Colonic mucosa (tissue), 4 donors: ENCODE measurements at places on chromosomes 6 and 20. TPM values are rescaled to one million over a fixed set of nuclear protein-coding genes. Genes with fewer than 3 reads are reported as not detected.

- DNase-seq: no peak
These were observed 7.1 kb upstream of the MYB start for GRCh38 chr6:135173989-135174484.

DNA sequence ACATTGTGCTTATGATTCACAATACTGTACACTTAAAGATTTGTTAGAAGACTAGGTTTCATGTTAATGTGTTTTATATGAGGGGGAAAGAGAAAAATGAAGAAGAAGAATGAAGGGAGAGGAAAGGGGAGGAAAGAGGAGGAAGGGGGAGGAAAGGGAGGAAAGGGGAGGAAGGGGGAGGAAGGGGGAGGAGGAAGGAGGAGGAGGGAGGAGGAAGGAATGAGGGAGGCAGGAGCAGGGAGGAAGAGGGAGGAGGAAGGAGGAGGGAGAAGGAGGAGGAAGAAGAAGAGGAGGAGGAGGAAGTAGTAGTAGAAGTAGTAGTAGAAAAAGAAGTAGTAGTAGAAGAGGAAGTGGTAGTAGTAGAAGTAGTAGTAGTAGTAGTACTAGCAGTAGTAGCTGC, 70.6 kb downstream of the COL21A1 start:
- DNase-seq: no peak

- DNase-seq: no peak
These were observed 212.2 kb upstream of the FOXA2 start for GRCh38 chr20:22796469-22797077.

MAK gene
- total RNA-seq: not detected

CCN6 gene
- not detected for total RNA-seq

- no peak for DNase-seq
These were observed 12.2 kb upstream of the PTGIS start for GRCh38 chr20:49579874-49580812.

TRAPPC3L gene
- not detected for total RNA-seq

GRCh38 chr6:140049251-140049650, 674.8 kb upstream of the CITED2 start:
- no peak for DNase-seq

DNA sequence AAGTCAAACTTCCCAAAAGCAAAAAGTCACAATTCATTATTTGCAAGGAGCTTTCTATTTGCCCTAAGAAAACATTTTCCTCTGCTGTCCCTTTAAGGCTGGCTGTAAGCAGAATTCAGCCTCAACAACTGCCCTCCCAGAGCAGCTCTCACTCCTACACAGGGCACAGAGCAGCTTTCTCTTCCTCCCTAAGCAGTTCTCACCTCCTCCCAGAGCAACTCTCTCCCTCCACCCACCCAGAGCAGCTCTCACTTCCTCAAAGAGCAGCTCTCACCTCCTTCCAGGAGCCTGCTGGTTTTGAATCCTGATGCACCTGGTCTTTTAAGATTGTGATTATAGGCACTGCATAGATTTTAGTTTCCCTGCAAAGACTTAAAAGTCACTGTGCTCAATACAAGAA, 120.6 kb upstream of the TMEM181 start:
- DNase-seq: no peak

- DNase-seq: no peak
These were observed 11.6 kb downstream of the CHRNA4 start for GRCh38 chr20:63349516-63349895.

DNA sequence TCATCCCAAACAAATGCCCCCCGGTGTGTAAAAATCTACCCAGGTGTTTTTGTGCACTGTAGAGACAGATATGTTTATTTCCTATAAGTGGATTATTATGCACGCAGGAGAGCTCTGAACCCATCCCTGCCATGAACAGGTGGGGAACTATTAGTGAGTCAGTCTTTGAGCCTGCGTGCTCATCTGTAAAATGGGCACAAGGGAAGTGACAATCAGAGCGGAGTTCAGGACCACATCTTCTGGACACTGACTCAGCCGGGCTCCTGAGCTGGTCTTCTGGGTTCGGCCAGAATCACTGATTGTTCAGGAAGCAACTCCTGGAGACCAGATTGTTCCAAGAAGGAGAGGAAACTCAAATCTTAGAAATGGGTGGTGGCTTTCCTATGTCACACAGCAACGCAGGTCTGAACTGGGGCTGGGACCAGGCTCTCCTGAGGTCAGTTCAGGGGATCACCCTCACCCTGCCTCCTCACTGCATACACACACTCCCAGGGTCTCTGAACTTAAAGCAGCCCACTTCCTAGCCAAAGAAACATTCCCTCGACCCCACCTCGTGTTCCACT, 27.3 kb upstream of the TGM2 start:
- DNase-seq: no peak

GRCh38 chr6:128558021-128558420, 37.6 kb upstream of the PTPRK start:
- no peak for DNase-seq

DNA sequence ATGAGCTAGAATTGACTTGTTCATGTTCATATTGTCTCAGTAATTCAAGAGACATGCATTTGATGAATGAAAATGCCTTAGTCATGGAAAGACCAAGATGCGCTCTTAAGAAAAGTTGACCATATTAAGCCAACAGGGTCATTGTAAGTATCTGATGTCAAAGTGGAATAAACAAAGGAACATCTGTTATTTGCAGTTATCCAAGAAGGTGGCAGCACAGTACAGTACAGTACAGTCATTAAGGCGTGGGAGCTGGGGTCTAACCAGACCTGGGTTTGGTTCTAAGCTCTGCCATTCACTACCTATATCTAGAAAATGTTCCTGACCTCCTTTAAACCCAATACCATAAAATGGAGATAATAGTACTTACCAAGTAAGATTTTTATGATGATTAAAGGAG, 178.1 kb downstream of the BACH2 start:
- DNase-seq: no peak

- no peak for DNase-seq
These were observed 392.4 kb upstream of the HS3ST5 start for GRCh38 chr6:114735025-114735735.

HAO1 gene
- not detected for total RNA-seq

RPS6KA2 gene
- total RNA-seq: 7.8 TPM

DNA sequence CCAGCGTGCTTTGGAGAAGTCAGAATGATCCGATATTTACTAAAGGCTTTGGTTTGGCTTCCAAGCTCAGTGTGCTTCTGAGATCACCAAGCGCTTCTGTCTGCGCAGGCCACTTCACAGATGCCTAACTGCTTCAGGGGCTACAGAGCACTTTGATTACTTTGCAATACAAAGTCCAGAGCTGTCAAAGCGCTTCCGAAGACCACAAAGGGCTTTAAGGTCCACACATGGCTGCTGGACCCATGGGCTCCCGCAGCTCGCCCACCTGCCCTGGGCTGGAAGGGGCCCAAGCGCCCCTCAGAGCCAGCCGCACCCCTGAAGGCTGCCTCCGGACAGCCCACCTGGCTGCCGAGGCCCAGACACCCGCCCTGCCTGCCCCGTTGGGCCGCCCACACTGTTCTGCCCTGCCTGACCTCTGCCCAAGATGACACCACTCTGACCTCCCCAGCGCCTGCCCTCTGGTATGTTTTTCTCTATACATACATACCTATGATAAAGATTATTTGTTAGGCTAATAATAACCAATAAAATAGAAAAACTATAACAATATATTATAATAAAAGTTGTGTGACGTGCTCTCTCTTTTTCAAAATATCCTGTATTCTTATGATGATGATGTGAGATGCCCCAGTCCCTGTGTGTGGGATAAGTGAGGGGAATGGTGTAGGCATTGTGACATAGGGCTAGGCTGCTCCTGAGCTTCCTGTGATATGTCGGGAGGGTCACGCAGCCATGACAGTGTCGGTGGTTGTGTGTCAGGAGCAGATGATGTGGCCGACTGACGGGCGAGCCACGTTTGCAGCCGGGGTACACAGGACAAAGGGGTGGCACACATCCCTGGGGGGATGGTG, 22.6 kb downstream of the DYNLT1 start:
- DNase-seq: peak; percentile 12

- DNase-seq: no peak
These were observed 250.0 kb downstream of the EPM2A start for GRCh38 chr6:145485288-145485687.

DNA sequence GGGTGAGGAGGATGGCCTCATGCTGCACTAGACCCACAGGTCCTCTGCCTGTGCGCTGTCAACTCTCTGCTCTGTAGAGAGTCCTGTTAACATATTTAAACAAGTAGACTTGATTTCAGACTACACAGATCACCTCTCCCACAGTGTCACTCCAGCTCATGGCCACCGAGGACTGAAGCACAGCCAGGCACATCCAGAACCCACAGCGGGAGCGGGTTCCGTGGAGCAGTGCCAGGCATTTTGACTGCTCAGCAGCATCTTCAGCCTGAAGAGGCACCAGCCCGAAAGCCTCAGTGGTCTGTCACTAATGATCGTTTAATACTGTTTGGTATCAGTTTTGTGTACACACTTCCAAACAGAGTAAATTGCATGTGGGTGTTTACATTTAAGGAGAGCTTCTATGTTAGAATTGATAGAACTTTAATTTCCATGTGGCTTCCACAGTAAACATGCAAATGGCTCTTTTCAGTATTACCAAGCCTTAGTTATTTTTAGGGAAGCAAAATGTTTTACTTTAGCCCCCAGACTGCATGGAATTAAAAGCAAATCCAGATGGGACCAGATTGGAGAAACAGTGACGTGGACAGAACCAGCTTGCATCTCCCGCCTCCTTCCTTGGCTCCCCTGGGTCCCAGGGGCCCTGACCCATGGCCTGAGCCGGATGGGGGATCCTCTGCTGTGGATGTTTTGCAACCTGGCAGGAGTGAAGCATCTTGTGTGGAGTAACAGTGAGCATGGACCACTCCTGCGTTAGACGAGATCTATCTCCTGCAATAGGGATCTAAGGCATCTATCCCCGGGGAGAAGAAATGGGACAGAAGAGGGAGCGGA, 196.7 kb upstream of the CDH4 start:
- no peak for DNase-seq

- DNase-seq: no peak
These were observed 83.8 kb upstream of the ELOVL5 start for GRCh38 chr6:53432318-53433161.

ID4 gene
- total RNA-seq: 5.3 TPM

DNA sequence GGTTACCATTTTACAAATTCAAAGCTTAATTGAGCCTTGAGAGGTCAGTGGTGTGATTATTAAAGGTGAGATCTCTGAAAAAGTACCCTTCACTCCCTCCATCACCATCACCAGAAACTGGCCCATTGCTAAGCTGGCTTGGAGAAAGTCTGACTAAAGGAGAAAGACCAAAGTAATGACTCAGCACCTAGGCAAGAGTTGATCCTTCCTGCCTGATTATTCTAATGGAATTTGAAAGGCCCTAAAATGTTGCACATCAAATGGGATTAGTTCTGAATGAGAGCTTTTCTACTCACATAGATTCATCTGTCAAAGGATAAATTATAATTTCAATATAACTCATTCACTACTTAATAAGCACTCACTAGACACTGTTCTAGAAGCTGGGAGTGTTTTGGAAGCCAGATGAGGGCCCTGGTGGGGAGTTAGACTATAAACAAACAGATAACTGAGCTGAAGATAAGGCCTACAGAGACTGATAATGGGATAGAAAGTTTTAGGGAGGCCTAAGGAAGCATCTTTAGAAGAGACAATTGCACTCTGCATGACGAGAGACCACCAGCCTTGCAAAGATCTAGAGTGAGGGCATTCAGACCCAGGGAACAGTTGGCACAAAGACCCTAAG, 366.7 kb downstream of the SYNE1 start:
- no peak for DNase-seq

SLC12A5 gene
- total RNA-seq: 0.96 TPM

PRR18 gene
- total RNA-seq: not detected

GRCh38 chr6:166830185-166830890, 126.0 kb downstream of the RNASET2 start:
- no peak for DNase-seq

DNA sequence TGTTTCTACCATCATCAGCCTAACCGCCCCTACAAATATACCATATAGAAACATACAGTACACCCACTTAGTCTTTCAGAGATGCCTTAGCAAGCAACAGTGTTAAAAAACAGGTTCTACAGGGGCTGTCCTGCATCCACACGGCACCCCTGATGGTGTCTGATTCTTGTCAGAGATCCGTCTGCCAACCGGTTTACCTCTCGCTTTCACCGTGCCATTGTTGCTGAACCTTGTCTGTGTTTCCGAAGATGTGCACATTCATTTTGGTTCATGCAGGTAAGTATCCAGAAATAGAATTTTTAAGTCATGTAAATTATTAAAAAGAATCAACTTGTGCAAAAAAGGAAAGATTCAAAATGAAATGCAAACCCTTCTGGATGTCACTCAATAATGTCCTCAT, 52.9 kb downstream of the EPHA7 start:
- no peak for DNase-seq

CARMIL1 gene
- 38.6 TPM for total RNA-seq

DNA sequence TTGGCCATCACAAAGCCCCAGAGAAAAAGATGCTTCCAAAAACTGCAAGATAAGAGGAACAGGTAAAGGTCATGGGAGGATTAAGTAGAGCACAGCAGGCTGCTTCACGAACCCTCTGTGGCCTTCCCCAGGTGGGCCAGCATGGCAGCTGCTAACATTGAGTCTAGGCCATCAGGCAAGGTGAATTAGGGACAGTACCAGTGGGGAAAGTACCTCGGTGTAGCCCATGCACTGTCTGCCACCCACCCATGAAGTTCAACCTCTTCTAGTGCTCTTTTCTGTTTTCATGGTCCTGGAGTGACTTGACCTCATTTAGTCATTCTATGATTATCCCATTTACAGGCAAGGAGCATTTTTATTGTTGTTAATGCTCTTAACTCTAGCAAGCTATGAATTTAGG, 108.6 kb upstream of the DUSP22 start:
- DNase-seq: no peak

CYP39A1 gene
- 4.4 TPM for total RNA-seq

- DNase-seq: peak; percentile 55
These were observed 200.0 kb downstream of the LY86 start for GRCh38 chr6:6788394-6789032.

DNA sequence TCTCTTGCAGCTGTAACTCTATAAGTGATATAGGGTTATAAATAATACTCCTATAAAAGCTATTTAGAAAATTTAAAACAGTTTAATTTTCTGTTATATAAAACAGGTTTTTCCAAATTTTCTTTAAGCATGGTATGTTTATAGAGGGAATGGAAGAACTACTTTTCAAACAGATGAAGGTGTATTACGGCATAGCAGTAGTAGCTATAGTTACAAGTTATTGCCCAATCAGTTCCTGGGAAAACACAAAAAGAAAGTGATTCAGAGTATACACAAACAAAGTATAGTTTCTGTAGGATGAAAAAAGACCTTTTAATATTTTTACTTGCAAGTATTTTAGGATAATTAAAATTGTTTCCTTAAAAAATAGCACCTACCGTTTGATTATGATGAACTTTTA, 9.8 kb downstream of the SLC17A5 start:
- DNase-seq: no peak

GRCh38 chr6:80163754-80164187, 57.3 kb downstream of the BCKDHB start:
- DNase-seq: no peak
